ENCODE measurements at places on chromosomes 11 and 22. TPM values are rescaled to one million over a fixed set of nuclear protein-coding genes. Genes with fewer than 3 reads are reported as not detected.

NAALADL1 gene
- total RNA-seq, result not detected

LUZP2 gene
- total RNA-seq, result not detected

SLC29A2 gene
- 5.9 TPM for total RNA-seq

TSGA10IP gene
- not detected for total RNA-seq

SRSF8 gene
- 54.2 TPM for total RNA-seq

IGLL5 gene
- not detected for total RNA-seq

OR2D2 gene
- 1.7 TPM for total RNA-seq
